ENCODE measurements at places on chromosomes 6 and 20. TPM values are rescaled to one million over a fixed set of nuclear protein-coding genes. Genes with fewer than 3 reads are reported as not detected.

DNA sequence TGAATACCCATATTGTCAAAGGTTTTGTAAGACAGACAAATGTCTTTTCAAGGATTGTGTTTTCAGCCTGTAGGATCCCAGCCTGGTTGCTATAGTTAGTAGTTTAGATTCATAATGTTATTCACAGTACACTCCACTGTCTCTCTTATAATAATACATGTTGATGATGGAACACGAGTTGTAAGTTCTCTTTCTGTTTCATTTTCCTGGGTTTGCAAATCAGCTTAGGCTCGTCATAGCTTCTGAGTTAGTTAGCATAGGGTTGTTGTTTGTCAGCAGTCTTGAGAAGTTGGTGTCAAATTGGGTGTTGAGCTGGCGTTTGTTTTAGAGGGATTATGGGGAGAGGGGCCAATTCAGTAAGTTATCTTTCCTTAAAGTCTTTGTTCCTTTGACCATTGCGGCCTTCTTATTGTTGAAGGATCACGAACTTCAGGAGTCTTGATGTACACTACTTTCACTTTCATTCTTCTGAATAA is 45.8 kb downstream of the QKI start:
- peak overlapping the region; percentile 96 for H3K27ac ChIP-seq
- peak overlapping the region; percentile 82 for H3K4me3 ChIP-seq
- DNase-seq = peak; percentile 23
- H3K27me3 ChIP-seq = no peaks in the 10 kb centered on the region

DNA sequence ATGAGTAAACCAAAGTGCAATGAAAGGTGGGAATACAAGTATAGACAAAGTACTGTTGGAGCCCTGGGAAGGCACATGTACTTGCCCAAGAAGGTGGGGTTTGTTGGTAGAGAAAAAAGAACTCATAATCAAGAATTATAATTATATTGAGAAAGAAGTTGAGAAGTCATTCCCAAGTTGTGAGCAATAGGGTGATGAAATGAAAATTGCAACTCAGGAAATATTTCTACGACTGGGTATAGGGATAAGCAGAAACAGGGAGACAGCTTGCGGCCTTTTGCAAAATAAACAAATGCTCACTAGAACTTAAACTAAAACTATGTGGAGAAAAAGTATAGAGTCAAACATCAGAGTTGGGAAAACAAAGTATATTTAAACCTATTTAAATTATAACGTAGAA is 250.7 kb upstream of the FAM83B start:
- no peaks in the 10 kb centered on the region for H3K4me1 ChIP-seq
- no peaks in the 10 kb centered on the region for H3K27me3 ChIP-seq
- no peak overlapping the region for H3K4me3 ChIP-seq
- H3K27ac ChIP-seq = no peak overlapping the region

DNA sequence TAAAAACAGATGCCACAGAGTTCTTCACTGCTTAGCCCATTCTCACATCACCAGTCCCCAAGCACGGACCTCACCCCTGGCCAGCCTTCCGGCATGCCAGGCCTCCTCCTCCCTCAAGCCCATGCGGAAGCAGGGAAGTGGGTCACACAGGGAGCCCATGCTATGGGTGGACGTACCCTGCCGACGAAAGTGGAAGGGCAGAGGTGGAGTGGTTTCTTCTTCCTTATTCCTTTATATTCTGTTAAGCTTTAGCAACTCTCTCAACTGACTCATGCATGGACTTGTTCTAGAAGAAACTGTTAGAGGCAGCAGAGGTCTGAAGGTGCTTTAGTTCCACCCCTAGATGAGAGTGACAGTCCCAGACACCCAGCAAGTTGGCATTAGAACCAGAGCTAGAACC is 118.6 kb downstream of the LY86 start:
- H3K27ac ChIP-seq = no peak overlapping the region
- H3K4me3 ChIP-seq = no peak overlapping the region
- DNase-seq = no peak
- H3K4me1 ChIP-seq = peaks cover 12% of the 10 kb centered on the region

SH3BGRL2 gene
- total RNA-seq = 0.43 TPM

- no peaks in the 10 kb centered on the region for H3K4me1 ChIP-seq
- H3K36me3 ChIP-seq = no peaks in the 10 kb centered on the region
- no peak overlapping the region for H3K27ac ChIP-seq
- no peak for DNase-seq
- no peaks in the 10 kb centered on the region for H3K27me3 ChIP-seq
Measured at GRCh38 chr6:162108041-162108440, 619.5 kb downstream of the PRKN start.

Data from activated CD4-positive, alpha-beta T cell treated with anti-CD3 and anti-CD28 coated beads for 36 hours (primary cell).